SJCRH30 (cell line): ENCODE measurements at places on chromosomes 16 and 17.
A peak's percentile ranks its signal among the peaks of the same experiment; 100 is the strongest.

GRCh38 chr16:49353680-49354079, 19.9 kb upstream of the C16orf78 start:
- DNase-seq = peak; percentile 9

DNA sequence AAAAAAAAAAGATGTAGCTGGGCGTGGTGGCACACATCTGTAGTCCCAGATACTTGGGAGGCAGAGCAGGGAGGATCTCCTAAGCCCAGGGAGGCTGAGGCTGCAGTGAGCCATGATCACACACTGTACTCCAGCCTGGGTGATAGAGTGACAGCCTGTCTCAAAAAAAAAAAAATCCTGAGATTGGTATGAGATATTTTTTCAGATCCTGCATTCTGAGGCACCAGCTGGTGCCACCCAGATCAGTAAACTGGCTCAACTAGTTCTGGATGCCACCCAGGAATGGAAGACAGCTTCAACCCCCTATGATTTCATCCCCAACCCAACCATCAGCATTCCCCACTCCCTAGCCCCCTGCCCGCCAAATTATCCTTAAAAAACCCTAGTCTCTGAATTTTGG, 7.1 kb upstream of the GJC1 start:
- no peak for DNase-seq

DNA sequence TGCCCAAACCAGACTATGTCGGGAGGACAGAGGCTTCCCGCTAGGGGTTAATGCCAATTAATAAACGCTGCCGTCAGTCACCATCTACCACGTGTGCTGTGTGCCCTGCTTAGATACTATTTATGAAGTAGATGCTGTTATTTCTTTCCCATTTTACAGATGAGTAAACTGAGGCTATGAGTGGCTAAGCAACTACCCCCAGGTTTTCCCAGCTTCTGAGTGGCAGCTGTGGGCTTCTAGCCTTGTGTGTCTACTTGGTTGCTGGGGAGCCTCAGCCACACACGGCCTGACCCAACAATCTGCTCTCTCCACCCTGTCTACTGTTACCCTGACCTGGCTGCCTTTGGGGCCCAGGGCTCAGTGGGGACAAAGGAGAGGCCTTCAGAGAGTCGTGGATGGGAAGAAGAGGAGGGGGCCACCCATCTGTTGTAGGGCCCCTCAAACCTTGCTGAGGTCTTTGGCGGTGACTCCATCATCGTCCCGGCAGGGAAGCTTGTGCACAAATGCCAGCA, 7.1 kb downstream of the GIT1 start:
- DNase-seq = no peak

DNA sequence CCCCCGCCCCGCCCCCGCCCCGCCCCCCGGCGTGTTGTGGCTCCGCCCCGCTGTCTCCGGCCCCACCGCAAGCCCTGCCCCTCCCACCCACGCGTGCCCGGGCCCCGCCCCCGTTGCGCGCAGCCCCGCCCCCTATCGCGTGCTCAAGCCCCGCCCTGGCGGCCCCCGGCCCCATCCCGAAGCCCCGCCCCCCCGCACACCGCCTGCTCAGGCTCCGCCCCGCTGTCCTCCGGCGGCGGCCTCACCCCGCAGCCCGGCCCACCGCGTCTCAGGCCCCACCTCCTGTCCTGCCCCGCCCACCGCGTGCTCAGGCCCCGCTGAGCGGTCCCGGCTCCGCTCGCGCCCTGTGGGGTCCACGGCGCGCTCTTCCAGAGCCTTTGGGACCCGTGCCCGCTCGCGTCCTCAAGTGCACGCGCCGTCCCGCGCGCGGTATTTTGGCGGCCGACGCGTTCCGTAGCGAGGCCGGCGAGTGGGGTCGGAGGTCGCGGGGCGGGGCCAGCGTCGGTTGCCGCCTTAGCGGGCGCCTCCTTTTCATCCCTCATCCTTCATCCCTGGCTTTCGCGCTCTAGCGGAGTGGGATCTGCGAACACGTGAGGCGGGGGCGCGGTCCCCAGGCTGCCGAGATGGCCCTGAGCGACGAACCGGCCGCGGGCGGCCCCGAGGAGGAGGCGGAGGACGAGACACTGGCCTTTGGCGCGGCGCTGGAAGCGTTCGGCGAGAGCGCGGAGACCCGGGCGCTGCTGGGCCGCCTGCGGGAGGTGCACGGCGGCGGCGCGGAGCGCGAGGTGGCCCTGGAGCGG, at the start of gene TBCD:
TBCD (plus strand) TSS at position 495 of the 800 bp plus-strand sequence; CDS start at position 624, 129 bp downstream.
- peak; percentile 97 for DNase-seq

DNA sequence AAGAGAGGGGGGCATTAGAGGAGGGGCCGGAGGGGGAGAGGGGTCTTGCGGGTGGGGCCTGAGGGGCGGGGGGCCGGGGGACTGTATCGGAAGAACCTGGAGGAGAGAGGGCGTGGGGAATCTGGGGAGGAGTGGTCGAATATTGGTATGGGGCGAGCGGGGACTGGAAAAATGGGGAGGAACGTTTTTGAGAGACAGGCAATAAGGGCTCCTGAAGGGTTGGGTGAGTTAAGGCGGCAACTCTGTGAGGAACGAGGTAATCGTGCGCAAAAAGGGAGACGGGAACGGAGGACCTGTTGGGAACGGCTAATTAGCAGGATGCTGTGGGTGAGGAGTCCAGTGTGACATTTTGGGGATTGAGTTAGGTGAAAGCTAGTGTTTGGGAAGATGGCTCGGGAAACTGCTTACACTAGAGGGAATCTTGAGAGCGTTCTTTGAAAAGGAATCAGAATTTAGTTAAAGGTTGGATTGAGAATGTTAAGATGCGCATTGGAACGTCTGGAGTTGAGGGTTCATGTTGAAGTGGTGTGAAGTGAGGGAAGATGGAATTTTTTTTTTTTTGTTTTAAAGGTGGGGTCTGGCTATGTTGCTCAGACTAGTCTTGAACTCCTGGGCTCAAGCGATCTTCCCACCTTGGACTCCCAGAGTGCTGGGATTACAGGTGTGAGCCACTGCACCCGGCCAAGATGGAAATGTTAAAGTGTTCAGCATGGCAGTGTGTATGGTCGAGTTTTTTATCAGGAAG, 662 bp downstream of the WIPF2 start:
- DNase-seq = no peak
